NCI-H2081 treated with DMSO at 0.1 percent for 48 hours (cell line): ENCODE measurements at places on chromosomes 5 and 9.

GRCh38 chr9:96020792-96021550 lies 145.5 kb downstream of the ERCC6L2 start:
- DNase-seq: no peak

DNA sequence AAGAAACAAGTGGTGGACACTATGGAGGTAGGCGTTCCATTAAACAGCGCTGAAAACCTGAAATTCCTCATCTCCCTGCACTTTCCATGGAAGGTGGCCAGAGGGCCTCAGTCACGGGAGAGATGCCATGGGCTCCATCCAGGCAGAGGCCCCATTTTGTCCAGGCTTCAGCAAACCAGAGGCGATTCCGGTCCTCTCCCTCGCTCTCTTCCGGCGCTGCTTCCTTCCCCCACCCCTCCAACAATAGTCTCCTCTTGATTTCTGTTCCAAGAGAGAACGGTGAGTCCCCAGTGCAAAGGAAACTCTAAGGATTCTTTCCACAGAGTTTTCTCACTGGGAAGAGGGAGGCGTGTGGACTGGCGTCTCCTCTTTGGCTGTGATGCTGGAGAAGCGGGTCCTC lies 7.5 kb downstream of the ZNF366 start:
- no peak for DNase-seq

DNA sequence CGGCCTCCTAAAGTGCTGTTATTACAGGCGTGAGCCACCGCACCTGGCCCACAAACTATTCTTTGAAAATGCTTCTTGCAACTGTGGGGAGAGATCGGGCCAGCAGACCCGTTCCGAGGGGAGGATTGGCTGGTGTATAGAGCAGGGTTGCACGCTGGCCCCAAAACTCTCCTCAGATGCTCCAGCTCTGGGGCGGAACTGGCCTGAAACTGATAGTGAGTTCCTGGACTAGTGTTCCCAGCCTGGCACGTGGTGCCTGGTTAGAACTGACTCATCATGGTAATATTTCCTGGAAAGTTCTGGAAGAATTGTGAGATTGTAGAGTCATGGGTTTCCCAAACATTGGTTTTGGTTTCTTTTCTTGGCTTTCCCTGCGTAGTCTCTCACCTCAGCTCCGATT lies 120.5 kb downstream of the FBXL7 start:
- no peak for DNase-seq

- DNase-seq: no peak
Observed at GRCh38 chr5:167511276-167511675, 780.2 kb upstream of the WWC1 start.

- no peak for DNase-seq
Observed at GRCh38 chr9:127011772-127012171, 97.2 kb downstream of the RALGPS1 start.

GRCh38 chr5:140024928-140025327 lies 18.2 kb downstream of the NRG2 start:
- DNase-seq: no peak

DNA sequence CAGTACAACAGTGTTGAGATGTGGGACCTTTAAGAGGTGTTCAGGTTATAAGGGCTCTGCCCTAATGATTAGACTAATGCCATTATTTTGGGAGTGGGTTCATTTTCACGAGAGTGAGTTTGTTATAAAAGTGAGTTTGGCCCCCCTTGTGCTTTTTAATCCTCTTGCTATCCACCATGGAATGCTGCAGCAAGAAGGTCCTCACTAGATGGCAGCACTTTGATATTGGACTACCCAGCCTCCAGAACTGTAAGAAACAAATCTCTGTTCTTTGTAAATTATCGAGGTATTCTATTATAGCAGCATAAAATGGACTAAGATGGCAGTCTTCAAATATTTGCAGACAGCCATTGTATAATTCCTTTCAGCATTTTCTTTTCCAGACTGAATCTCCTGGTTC lies 212.4 kb downstream of the LRRC70 start:
- DNase-seq: no peak

- DNase-seq: no peak
Observed at GRCh38 chr9:34010979-34011378, 37.7 kb downstream of the UBAP2 start.

GRCh38 chr5:95962785-95963184 lies 1.1 kb upstream of the ELL2 start:
- no peak for DNase-seq

GRCh38 chr9:107138261-107138992 lies 144.7 kb upstream of the RAD23B start:
- no peak for DNase-seq

GRCh38 chr5:35416217-35416988 lies 186.1 kb upstream of the PRLR start:
- no peak for DNase-seq

- DNase-seq: no peak
Observed at GRCh38 chr5:109654455-109654854, 35.3 kb upstream of the MAN2A1 start.

- DNase-seq: no peak
Observed at GRCh38 chr9:126295082-126295477, 31.5 kb upstream of the MVB12B start.

DNA sequence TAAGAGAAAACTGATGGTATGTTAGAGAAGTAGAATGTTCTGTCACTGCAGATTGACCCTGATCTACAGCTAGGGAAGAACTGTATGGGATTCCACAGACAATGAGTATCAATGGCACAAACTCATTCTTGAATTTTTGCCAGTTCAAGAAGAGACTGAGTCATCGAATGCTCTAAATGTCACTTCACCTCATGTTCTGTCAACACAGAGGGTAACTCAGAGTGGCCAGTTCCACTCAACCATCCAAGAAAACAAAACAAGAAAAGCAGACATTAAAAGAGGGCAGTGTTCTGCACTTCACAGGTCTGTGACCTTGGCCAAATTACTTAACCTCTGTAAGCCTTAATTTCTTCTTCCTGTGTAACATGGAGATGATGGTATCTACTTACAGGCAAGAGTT lies 132.2 kb upstream of the HMHB1 start:
- DNase-seq: no peak

DNA sequence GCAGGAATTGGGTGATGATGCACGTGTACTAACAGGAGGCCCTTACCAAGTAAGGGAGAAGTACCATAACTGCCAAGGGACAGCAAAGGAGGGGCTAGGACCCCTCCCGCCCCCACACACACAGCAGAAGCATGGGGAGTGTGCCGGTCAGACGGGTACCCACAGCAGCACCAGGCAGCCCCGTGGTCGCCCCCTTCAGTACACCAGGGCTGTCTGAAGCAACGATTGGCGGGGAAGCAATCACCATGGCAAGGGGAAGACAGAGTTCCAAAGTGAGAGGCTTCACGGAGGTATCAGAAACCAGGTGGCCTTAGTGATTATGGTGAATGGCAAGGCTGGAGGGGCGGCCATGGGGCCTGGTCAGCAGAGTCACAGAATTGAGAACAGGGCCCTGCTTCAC lies 72.2 kb downstream of the CAMSAP1 start:
- DNase-seq: no peak

GRCh38 chr5:168851902-168852321 lies 272.7 kb upstream of the PANK3 start:
- DNase-seq: no peak

DNA sequence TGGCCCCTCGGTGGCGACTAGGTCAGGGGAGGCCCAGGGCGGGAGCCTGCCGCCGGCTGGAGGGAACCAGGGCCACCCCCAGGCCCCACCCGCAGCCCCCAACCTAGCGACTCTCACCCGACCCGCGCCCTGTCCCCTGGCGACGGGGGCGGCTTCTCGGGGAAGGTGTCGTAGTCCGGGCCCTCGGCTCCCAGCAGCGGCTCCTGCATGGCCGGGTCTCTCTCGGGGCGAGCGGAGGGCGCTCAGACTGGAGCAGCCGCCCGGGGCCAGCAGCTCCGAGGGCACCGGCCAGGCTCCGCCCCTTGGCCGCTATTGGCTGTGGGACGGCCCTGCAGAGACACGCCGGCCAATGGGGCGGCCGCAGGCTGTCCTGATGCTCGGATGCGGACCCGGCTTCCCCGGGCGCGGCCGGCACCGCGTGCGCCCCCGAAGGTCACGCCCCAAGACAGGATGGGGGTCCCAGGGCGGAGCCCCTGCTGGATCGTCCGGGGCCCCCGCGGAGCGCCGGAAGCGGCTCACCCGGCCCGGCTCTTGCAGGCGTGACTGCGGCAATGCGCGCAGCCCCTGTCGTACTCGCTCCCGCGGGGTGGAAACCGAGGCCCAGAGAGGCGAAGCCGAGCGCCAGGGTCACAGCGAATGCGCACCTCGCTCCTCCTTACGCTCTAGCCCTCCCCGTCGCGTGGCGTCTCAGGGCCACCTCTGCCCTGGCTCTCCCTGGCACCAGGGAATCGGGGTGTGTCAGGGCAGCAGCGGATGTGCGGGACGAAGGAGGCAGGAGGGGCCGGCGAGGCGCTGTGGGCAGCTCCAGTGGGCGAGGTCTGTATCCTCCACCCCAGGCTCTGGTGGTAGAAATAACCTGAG lies at the start of gene SLC2A6:
TSS of gene SLC2A6 (minus strand) at position 249 of the 861 bp plus-strand sequence. CDS start at position 209, 40 bp downstream.
- DNase-seq: peak; percentile 48

- no peak for DNase-seq
Observed at GRCh38 chr5:139768807-139769465, 26.7 kb upstream of the PSD2 start.

DNA sequence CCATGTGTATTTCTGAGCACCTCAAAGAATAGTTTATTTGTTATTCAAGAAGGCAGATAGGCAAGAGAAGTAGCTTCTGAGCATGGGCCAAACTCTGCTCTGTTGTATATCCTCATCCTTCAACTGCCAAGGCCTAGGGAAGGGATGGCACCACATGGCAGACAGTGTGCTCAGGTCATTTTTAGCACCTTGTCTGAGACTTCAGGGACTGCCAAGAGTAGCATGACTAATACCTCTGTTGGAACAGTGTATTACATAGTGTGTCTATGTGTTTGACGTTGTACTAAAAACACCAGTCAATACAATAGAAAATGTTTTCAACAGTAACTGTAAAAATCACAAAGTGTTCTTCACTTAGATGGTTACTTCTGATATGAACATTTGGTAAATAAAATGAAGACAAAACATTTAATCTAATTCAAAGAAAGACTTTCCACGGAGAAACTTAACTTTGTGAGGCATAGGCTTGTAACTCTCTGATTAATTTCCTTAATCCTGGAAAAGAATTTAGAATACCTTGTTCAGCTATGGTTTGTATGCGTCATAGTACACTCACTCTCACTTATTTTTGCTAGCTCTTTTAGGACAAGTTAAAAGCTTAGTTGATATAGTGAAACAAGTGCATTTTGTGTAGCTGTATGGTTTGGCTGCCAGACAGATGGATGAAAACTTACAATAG lies 318.4 kb upstream of the RIOK2 start:
- no peak for DNase-seq

DNA sequence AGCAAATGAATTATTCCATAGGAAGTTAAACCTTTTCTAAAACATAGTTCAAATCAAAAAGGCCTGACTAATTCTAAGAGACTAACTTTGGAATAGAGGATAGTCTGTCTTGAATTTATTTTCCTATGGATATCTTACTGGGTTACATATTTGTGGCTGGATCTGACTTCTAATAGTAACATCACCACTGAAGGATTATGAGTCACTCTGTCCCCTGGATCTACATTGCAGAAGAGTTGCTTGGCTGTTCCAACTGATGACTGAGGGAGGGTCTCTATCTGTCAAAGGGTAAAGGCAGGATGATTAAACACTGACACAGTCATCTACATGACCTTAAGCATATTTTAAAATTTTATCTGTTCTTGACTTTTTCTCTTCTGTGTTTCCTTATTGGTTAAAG lies 119.6 kb upstream of the FST start:
- no peak for DNase-seq

DNA sequence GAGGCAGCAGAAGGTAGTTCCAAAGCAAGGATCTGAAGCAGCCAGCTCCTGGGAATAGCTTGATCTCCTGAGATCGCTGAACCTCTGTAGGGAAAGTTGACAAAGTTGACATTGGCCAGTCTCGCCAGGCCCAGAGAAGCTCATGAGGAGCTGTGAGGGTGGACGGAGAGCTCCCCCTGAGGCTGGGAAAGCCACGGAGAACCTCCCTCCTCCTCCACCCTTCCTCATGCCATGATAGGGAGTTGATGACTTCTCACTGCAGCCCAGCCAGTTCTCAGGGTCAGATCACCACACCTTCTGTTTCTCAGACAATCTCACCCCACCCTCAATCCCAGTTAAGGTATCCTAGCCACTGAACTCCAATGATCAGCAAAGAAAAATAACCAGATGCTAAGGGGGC lies 30.4 kb upstream of the KCNV2 start:
- DNase-seq: no peak

- no peak for DNase-seq
Observed at GRCh38 chr5:400282-401145, 42.5 kb upstream of the EXOC3 start.

GRCh38 chr9:95336281-95336680 lies 18.8 kb upstream of the FANCC start:
- DNase-seq: no peak

- DNase-seq: no peak
Observed at GRCh38 chr9:127424676-127424999, 456 bp downstream of the ZNF79 start.

DNA sequence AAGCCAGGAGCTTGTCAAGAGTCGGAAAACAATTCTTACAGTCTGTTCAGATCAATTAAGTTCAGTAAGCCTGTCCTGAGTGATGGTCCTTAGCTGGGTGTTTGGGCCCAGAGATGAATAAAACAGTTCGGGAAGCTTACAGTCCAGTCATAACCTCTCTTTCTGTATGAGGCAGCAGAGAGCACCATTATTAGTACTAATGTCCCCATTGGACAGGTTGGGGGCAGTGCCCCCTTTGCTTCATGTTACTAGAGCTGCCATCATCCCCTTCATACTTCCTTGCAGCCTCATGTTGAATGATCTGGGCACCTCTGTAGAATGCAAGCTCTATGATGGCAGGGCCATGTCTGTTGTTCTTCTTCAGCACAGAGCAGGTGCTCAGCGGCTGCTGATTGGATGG lies 9.8 kb downstream of the DOCK2 start:
- no peak for DNase-seq

- DNase-seq: no peak
Observed at GRCh38 chr9:129354498-129354897, 176.4 kb upstream of the IER5L start.

- no peak for DNase-seq
Observed at GRCh38 chr5:90347462-90347861, 62.1 kb downstream of the CETN3 start.

GRCh38 chr5:96197347-96197746 lies 235.7 kb upstream of the ELL2 start:
- DNase-seq: no peak

GRCh38 chr5:177109810-177110209 lies 23.1 kb downstream of the FGFR4 start:
- no peak for DNase-seq

- DNase-seq: no peak
Observed at GRCh38 chr5:63963080-63963735, 963 bp upstream of the HTR1A start.
